ENCODE measurements at places on chromosomes 3 and 15.

- DNase-seq = no peak
These were observed 60.4 kb downstream of the TNIK start for GRCh38 chr3:171399842-171400241.

DNA sequence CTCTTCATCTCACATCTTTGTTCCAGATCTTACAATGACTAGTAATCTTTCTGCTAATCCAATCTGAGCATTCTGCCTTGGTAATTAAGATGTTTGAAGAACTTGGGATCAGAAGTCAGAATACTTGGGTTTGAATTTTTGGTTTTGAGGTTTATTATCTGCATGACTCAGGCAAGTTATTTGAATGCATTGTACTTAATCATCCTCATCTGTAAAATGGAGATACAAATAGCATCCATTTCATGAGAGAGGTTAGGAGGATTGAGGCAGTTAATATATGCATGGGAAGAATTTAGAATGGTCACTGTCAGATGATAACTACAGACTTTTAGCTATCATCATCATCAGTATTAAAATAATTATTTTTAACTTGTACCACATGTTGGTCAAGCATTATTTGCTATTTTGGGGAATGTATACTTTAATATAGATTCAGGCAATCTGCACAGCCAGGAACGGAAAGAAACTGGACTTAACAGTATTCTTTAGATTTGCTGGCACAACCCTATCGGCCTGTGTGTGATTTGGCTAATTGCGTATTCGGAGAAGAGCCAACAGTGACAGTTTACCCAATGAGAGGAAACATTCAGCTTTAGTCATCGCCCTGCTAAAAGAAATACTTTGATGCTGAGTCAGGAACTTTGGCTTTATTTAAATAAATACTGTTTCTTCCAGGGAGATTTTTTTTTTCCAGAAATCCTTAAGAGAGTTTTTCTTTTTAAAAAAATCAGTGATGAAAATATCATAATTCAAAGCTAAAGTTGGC, 600.0 kb downstream of the ROBO1 start:
- no peak for DNase-seq

DNA sequence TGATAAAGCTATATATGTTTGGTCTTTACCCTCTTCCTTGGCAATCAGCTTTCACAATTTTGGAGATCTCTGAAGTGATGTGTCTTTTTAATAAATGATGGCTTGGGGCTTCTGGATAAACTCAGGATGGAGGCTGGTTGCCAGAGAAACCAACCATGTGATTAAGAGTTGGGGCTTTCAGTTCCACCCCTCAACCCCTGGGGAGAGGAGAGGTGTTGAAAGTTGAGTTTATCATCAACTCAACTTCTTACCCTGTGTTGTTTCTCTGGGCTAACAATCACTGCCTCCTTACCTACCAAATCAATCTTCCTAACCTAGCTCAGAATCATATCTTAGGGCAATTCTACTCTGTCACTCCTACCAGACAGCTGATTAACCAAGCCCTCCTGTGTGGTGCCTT, 735.8 kb downstream of the ZPLD1 start:
- DNase-seq = no peak

DNA sequence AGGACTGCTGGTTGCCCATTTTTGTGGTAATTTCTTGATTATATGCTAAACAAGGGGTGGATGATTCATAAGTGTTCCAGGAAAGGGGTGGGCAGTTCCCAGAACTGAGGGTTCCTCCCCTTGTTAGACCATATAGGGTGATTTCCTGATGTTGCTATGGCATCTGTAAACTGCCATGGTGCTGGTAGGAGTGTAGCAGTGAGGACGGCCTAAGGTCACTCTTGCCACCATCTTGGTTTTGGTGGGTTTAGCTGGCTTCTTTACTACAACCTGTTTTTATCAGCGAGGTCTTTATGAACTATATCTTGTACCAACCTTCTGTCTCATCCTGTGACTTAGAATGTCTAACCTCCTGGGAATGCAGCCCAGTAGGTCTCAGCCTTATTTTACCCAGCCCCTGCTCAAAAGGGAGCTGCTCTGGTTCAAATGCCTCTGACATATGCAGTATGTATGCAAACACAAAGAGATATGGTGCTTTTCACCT, 46.2 kb downstream of the C3orf38 start:
- DNase-seq = no peak

- DNase-seq = no peak
These were observed 9.6 kb downstream of the EMC3 start for GRCh38 chr3:9976721-9977709.

DNA sequence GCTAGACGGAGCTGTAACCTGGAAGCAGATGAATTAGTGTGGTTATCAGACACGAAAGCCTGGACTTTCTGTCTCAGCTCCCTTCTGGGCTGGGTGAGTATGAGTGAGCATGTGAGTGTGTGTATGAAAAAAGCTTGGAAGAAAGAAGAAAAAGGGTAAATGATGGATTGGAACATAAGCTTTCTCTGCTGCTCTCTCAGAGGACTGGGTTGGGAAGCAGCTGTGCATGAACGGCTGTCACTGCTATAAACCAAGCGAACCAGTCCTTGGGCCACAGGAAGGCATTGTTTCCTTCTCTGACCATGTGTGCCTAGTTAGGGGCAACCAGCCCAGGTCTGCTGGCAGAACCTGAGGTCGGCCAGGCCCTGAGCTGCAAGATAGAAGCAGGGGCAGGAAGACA, 37.0 kb downstream of the UMPS start:
- DNase-seq = no peak

DNA sequence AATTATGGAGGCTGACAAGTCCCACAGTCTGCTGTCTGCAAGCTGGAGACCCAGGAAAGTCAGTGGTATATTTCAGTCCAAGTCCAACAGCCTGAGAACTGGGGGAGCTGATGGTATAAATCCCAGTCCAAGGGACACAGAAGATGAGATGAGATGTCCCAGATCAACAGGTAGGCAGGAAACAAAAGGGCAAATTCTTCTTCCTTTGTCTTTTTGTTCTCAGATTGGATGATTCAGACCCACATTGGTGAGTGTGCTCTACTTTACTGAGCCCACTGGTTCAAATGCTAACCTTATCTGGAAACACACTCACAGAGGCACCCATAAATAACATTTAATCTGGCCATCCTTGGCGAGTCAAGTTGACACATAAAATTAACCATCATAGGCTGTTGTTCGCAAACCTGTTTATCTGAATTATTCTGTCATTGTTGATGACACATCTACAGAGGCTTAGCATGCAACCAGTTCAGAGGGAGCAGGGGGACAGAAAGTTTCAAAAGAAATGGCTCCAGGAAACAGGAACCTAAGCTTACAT, 62.7 kb upstream of the ITGA11 start:
- no peak for DNase-seq

GRCh38 chr3:87317779-87318178, 41.4 kb upstream of the POU1F1 start:
- DNase-seq = no peak

Data from CD8-positive, alpha-beta memory T cell (primary cell).